ENCODE measurements at places on chromosomes 7 and 10.

GRCh38 chr10:37733822-37734221 is 123.6 kb downstream of the ZNF248 start:
- no peak for DNase-seq

- DNase-seq, result no peak
Observed at GRCh38 chr10:112375721-112376395, 1.9 kb downstream of the ACSL5 start.

- no peak for DNase-seq
Observed at GRCh38 chr7:159031750-159032149, 112.9 kb downstream of the VIPR2 start.

DNA sequence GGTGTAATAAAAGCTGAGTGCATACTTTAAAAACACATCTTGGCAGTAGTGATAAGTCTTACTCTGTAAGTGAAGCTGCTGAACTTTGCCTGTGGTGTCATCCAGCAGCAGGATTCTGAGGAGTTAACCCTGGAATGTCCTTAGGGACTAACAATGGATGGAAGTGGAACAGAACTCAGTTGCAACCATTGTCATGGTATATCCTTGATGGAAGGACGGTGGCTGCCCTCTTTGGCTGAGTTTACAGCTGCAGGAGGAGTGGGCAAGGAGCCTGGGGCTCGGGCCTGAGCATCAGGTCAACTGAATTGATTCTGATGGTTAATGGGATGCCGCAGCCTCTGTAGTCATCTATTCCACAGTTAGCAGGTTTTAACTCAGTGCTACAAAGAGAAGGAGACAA is 56.2 kb downstream of the MRC1 start:
- DNase-seq, result no peak

DNA sequence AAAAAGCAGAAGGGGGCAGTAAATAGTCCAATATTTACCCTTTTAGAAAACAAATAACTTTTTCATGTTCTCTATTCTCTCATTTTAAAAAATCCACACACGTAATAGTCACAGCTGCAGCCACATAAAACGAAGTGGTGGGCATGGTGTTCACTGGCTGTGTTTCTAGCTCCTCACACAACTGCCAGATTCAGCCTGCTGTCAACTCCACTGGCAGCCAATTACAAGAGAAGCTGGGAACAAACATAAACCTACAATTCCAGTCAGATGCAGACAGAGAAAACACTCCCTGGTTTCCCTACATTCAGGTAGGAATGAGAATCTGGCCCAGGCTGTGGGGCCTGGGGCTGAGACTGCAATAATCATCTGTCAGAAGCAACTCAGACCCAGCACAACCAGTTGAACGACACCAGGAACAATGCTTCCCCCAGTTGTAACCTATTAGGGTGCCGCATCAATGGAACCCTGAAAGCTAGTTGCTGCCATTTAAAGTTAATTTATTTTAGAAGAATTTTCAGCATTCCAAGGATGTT is 29.1 kb downstream of the ERCC6 start:
- DNase-seq, result no peak

- DNase-seq, result no peak
Observed at GRCh38 chr7:82549616-82550285, 106.2 kb upstream of the CACNA2D1 start.

DNA sequence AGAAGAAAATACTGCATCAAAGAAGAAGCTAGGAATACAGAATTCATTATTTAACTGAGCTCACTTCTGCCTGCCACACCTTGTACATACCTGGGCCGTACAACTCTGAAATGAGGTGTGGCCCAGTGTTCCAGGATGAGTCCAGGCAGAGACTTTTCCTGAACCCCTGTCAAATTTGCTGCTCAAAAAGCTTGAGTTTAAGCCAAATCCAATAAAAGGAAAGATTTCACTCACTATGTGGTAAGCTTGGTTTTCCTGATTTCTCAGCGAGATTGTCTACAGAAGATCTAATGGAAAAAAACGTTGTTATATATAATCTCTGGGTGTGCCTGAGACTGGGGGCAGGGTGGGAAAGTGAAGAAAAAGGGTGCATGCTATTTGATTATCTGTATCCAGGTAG is 72.1 kb upstream of the EGFR start:
- DNase-seq, result no peak

DNA sequence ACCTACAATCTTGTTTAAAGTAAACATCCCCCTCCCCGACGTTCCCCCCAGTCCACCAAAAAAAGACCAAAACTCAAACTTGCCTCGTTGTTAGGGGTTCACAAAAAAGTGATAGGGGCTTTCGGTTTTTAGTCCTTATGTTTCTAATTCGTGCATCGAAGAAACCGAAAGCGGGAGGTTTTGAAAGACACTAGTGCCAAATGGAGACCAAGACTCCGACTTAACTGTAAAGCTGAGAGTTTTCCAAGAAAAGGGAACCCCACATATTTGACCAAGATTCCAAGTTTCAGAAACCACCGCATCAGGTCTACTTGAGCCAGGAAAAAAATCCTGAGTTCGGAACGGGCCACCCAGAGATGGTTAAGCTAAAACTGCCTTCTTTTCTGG is 534 bp downstream of the PSMA2 start:
- no peak for DNase-seq

GRCh38 chr10:113236998-113237397 is 287.0 kb downstream of the TCF7L2 start:
- DNase-seq, result no peak

GRCh38 chr7:145293228-145293701 is 457.4 kb upstream of the TPK1 start:
- DNase-seq, result no peak

- no peak for DNase-seq
Observed at GRCh38 chr7:31408140-31408729, 67.7 kb upstream of the NEUROD6 start.

DNA sequence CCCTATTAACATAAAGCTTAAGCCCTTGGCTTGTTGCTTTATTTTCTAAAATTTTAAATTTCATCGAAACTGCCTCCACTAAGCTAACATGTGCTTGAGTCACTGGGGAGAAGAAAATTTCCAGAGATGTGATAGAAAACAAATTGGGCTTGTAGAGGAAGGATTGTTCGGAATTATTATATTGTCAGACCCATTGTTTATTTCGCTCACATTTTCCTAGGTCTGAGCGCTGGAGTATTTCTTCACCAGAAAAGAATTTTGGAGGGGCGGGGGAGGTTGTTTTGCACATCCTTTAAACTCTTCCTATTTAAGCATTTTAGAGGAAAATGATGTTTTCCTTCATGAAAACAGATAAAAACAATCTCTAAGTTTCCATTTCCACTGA is 29.1 kb downstream of the CELF2 start:
- DNase-seq, result no peak

GRCh38 chr10:82068501-82068900 is 193.5 kb downstream of the NRG3 start:
- DNase-seq, result no peak

DNA sequence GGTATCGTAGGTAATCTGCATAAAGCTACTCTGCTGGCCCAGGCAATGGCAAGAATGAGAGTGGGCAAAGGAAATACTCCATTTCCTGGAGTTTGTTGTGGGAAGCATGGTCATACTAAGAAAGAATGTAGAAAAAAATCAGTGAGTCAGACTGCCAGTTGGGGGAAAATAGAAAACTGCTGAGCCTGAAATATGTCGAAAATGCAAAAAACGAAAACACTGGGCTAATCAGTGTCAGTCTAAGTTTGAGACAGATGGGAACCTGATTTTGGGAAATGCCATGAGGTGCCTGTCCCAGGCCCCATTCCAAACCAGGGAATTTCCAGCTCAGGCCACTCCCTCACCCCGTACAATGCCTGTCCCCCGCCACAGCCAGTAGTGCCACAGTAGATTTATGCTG is 150.0 kb downstream of the ZNF33B start:
- DNase-seq, result no peak

DNA sequence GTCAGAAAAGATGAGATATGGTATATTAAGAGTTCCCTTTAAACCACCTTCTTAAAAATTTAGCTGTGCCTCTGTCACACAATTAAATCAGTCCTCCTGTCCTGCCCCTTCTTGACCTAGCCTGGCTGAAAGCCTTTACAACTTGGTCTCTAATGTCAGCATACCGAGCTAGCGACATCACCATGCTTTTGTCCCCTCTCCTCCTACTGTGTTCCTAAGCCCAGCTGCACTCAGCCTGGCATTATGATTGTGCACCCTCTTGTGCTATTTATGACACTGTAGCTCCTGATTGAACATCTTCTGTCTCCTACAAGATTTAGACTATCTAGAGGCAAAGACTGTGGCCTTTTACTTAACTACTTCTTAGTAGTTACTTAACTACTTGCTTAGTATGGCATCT is 29.2 kb downstream of the TDRD1 start:
- DNase-seq, result no peak

DNA sequence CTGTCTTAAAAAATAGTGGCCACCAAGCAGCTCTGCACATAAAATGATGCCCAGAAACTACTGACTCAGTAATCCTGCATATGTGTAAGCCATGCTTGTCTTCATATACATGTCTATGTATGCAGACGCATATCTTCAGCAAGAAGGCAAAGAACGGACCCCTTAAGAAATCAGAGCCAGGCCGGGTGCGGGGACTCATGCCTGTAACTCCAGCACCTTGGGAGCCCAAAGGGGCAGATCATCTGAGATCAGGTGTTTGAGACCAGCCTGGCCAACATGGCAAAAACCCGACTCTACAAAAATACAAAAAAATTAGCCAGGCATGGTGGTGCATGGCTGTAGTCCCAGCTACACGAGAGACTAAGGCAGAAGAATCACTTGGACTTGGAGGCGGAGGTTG is 295.0 kb downstream of the TCERG1L start:
- no peak for DNase-seq

DNA sequence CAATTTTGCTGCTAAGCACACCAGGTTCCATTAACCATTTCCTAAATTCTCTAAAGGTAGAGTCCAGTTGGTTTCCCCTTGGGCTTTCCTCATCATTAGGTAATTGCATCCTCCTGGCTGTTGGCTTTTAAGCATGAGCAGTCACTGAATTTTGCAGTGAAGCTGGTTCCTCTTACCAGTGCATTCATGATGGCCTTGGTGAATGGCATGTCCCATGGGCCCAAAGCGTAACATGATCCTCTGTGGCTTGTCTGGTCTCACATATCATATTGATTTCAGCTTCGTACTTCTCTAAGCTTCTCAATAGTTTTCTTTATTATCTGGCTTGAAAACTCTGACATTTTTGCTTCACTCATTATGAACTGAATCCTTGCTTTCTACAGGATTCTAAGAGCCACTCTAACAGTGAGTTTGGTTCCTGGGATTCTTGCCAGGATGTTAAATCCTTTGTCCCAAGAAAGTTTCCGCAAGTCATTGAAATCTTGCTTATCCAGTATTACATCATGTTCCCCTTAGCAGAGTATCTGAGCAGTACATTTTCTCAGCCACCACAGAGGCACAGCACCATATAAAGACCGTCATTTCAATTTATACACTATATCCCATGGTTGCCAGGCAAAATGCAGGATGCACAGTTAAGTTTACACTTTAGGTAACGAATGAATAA is 134.2 kb downstream of the PTN start:
- no peak for DNase-seq

- DNase-seq, result no peak
Observed at GRCh38 chr7:101397770-101398324, 35.2 kb downstream of the COL26A1 start.

DNA sequence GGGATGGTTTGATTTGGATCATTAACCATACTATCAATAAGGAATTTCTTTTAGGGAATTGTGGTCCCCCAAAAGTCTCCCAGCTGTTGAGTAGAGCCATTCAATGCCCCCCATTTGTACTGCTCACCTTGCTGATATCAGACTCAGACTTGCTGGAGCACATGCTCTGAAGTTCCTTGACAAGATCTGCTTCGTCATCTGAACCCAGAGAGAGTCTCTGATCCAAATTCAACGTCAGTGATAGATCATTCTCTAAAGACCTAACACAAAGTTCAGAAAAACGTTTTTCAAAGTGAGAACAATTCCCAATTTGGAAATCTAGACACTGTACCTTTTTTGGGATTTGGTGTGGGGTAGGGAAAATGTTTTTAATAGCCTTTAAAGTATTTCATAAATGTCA is 153.9 kb downstream of the CTTNBP2 start:
- DNase-seq, result no peak

DNA sequence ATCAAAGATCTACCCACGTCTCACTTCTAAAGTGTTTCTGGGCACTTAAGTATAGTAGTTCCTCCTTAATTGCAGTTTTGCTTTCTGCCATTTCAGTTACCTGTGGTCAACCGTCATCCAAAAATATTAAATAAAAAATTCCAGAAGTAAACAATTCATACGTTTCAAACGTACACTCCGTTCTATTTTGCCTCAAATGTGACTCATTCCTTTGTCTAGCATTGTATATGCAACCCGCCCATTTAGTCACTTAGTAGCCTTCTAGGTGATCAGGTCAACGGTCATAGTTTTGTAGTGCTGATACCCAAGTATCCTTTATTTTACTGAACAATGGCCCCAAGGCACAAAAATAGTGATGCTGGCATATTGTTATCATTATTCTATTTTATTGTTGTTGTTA is 33.8 kb downstream of the HGF start:
- no peak for DNase-seq

DNA sequence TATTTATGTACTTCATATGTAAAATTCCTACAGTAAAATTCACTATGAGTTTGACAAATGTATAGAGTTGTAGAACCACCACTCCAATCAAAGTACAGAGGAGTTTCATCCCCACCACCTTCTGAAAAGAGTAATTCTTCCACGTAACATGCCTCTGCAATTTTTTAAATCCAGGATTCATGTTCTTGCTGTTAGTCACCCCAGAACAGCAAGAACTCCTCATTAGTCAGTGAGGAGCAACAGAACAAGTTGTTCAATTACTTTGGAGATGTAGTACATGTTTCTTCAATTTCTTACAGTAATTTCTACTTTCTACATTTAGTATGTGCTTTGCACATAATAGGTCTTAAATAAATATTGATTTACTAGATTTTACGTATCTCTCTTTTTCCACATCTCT is 248.1 kb downstream of the ABCA13 start:
- no peak for DNase-seq

DNA sequence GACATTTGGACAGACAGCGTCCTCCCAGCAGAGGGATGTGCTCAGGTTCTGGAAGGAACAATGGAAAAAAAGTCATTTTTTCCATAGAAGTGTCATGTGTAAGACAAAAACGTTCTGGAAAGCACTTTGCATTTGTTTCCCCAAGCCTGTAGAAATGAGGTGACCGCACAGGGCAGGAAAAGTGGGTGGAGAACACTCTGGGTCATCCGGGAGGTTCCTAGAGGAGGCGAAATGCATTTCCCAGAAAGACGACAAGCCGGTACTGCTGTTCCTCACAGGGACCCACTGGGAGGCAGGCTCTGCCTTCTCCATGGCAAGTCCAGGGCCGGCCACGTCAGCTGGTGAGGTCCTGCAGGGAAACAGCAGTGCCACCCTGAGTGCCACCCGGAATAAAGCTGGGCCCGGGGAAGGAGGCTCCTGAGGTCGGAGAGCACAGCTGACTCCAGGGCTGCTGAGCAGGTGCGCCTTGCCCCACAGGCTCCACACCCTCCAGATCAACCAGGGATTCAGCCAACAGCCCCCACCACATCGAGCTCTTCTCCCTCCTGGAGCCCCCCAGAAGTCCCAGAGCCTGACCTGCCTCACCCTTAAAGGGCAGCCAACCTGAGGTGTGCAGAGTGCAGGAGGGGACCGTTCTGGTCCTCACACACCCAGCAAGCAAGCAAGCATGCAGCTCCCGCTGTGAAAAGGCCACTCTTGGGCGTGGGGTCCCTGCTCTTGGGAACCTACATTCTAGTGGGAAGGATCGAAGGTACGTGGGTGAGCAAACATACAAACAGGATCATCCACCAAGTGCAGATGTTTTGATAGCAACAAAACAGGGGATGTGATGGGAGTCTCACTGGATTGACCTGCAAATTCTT is 28.8 kb upstream of the INPP5A start:
- DNase-seq, result no peak

- no peak for DNase-seq
Observed at GRCh38 chr7:153404124-153404523, 644.6 kb downstream of the ACTR3B start.

GRCh38 chr7:4297918-4298219 is 384.2 kb upstream of the FOXK1 start:
- no peak for DNase-seq
